ENCODE measurements at places on chromosomes 3 and 15. TPM values are rescaled to one million over a fixed set of nuclear protein-coding genes. Genes with fewer than 3 reads are reported as not detected.

- ATAC-seq = no peak
These were observed 36.9 kb upstream of the CLRN1 start for GRCh38 chr3:151009430-151009829.

The LXN gene
- 23.6 TPM for total RNA-seq

DNA sequence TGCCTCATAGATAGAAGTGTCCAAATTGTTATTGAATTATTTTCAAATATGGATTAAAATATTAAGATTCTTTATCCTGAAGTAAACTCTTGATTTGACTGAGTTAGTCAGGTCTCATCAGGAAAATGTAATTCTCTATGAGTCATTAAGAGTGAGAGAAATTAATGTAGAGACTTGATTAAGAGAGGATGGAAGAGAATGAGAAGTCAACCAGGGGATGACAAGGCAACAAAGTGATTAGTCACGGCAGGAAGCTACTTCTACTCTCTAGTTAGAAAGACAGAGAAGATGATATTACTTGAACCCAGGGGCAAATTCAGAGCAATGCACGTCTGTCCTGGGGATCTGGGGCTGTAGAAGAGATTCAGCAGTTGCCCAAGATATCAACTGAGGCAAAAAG lies 202.5 kb downstream of the LSAMP start:
- ATAC-seq = no peak

- ATAC-seq = no peak
These were observed 159.8 kb upstream of the CTDSPL start for GRCh38 chr3:37701734-37702433.

DNA sequence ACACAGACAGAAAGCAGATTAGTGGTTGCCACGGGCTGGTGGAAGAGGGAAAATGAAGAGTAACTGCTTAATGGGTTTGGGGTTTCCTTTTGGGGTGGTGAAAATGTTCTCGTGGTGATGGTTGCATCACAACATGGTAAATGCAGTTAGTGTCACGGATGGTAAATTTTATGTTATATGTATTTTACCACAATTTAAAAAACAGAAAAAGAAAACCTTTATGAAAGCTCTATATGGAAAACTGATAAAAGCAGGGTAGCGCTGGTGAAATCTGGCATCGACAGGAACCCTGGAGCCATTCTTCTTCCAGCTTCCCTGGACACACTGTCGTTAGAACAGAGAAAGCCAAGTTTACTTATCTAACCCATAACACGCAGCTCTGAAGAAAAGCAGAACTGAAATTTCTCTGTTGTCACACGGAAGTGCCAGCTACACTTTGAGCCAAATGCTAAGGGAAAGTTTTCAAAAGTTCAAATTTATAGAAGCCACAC lies 287.7 kb upstream of the NR2F2 start:
- ATAC-seq = no peak

The PATL2 gene
- 0.81 TPM for total RNA-seq

The HLTF gene
- total RNA-seq = 18.6 TPM

DNA sequence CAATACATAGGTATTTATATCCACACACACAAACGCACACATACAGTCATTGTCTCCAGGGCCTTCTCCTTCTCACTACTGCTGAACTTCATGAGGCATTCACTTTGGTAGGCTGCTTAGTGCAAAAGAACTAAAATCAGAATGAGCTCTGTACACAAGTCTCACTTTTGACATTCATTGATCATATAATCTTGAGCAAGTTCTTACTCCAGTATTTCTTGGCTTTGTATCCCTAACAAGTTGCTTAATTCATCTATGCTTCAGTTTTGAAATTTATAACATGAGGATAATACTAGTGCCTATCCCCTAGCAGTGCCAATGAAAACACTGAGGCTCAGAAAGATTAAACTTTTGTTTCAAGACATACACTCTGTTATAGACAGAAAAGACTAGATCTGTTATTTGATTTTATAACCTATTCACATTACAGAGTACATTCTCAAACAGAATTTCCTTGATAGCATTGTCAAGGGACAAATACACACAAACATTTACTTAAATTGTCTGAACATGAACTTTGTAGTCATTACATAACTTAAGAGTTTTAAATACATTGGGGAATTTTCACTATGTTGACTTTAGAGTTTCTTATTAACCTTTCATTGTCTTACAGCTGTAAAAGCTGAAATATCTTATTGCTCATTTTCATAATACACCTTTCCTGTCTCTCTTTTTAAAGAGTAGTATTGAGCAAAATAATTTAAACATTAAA lies 55.0 kb upstream of the SI start:
- ATAC-seq = no peak

The TGM4 gene
- not detected for total RNA-seq

The SLCO3A1 gene
- 14.4 TPM for total RNA-seq

The EPHB1 gene
- not detected for total RNA-seq

GRCh38 chr3:139280027-139280671 lies 63.7 kb upstream of the MRPS22 start:
- ATAC-seq = no peak

- no peak for ATAC-seq
These were observed 24.6 kb upstream of the AP4E1 start for GRCh38 chr15:50883903-50884302.

DNA sequence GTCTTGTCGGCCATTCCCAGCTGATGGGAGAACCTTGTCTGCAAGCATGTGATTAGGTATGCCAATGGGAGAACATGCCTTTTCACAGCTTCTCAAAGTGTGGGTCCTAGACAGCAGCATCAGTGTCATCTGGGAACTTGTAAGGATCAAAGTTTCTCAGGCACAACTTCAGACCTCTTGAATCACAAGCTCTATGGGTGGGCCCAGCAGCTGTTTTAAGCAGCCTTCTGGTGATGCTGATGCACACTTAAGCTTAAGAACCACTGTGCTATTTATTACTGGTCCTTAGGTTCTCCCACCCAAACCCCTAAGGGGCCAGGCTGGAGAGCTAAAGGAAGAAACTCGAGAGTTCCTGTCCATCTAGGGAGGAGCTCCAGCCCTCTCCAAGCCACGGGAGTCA lies 453.9 kb upstream of the PROK2 start:
- ATAC-seq = no peak

DNA sequence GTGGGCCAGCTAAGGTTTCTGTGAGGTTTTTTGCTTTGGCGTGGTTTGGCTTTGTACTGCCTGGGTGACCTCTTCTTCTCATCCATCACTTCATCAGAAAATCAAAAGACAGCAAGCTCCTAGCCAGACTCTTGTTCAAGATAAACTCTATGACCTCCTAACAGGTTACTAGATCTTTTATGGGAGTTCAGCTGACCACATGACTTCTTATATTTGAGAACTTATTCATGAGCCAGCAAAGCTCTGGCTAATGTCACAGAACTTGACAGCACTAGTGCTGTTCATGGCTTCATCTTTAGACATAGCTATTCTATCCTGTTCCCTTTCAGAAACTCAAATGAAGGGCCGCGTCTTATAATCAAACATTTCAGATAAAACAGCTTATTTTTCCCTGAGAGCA lies 527.1 kb upstream of the GOLIM4 start:
- no peak for ATAC-seq

DNA sequence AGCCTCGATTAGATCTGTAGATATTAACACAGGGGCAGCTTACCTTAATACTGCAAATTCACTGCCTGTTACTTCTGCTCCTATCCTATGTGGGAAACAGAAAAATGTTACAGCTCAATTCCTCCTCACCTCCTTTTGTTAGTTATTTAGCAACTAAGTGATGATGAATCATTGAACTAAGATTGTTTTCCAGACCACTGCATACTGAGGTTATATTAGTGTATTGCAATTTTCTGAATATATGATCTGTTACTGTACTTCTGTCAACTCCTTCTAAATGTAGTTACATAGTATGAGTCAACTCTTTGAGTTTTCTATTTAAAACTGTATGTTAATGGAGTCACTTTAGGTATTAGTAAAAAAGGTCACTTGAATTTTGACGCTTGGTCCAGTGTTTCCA lies 331.5 kb upstream of the SLCO3A1 start:
- ATAC-seq = no peak

DNA sequence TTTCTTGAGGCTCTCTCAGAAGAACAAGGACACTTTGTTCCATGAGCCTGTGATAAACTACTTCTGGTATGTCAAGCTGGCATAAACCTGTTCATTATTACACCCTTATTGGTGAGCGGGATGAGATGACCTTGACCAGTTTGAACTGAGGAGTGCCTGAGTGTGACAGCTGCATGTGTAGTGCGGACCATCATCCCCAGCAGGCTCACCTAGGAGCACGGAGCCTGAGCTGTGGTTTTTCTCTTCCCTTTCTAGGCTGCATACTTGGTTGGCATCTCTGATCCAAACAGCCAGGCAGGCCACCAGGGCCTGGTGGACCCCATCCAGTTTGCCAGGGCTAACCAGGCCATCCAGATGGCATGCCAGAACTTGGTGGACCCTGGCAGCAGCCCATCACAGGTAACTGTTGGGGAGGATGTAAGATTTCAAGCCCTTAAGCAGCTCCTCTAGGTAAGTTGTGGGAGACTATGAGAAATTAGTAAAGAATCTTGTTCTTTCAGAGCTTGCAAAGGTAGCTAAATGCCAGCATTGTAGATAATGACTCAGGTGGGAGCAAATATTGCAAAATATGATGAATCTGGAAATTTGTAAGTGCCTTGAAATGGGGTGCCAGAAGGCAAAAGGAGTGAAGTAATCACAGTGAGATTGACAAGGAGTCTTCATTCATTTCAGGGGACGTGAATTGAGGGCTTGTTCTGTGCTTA lies 288.9 kb upstream of the TPM1 start:
- ATAC-seq = no peak

DNA sequence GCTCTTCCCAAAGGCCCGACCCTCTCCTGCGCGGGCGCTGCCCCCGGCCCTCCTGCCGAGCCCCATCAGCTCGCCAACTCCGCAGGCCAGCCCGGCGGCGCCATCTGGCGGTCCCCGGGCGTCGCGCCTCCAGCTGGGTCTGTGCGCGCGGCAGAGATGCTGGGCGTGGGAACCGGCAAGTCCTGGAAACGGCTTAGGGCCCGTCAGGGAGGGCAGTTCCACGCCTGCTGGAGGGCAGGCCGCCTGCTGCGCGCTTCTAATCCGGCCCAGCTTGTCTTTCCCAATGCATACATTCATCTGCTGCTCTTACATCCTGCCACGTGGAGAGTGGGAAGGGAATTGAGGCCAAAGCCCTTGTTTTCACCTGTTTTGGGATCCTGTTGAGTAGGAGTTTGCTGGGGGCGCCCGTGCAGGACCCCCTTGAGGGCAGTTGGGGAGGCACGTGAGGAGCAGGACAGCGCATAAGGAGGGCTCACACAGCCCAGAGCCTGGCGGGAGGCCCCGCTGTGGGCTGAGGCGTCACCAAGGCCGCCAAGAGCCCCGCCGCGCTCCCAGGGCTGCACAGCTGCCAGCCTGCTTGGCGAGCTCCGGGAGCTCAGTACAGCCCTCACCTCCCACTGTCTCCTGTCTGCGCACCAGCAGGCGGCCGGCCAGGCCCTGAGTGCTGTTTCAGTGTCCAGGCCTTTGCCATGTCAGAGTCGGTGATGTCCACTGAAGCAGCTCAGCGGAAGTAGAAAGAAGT lies 165.6 kb downstream of the NSMCE3 start:
- peak; percentile 82 for ATAC-seq

DNA sequence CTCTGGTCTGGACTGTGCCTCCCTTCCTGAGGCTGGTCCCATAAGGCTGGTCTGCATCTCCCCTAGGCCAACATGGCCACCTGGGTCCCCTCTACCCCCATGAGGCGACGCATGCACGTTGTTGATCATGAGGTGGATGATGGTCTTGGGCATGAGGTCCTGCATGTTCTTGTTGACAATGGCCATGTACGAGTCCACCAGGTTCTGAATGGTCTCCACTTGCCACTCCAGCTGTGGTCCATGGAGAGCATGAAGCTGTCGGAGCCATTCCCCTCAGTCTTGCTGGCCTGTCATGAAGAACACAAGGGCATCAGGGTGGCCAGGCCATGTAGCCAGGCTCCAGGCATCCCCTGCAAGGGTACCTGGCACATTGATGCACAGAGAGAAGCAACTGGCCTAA lies 27.1 kb upstream of the CSPG4 start:
- no peak for ATAC-seq

All from gastroesophageal sphincter (tissue), 4 donors.